ENCODE measurements at places on chromosomes 2 and 18. TPM values are rescaled to one million over a fixed set of nuclear protein-coding genes. Genes with fewer than 3 reads are reported as not detected.

DNA sequence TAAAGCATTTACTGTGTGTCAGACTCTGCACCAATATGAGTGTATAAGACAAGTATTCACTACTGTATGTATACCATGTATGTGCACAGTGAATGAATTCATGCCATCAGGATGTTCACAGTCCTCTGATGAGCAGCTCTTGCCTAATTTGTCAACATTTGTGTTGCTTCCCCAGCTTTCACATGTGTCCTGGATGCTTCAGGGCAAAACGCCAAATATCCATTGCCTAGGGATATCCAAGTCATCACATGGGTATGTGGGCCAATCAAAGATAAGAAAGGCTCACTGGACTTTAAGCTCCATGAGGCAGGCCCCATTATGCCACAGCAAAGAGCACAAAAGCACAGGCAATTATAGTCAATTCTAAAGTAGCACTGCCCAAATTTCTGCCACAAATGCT, 134.2 kb upstream of the CHAC2 start:
- H3K36me3 ChIP-seq = no peaks in the 10 kb centered on the region
- no peaks in the 10 kb centered on the region for H3K4me1 ChIP-seq
- H3K27ac ChIP-seq = no peak overlapping the region
- no peak for DNase-seq
- no peak overlapping the region for H3K4me3 ChIP-seq
- H3K27me3 ChIP-seq = no peaks in the 10 kb centered on the region

DNA sequence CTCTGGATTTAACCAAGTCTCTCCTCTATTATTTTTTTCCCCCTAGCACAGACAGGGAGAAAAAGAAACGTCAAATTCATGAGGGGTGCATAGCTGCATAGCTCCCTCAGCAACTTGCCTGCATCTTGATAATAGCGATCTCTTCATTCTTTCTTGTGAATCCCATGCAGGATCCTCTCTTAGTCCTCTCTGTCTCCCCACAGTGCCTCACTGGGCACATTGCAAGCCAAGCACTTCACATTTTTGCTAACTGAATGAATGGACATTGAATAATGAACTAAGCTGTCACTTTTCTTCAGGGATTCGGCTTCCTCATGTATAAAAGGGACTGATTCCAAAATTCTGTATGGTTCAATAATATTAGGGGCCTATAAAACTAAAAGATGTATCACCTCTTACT, 2.9 kb upstream of the EPB41L3 start:
- H3K36me3 ChIP-seq = no peaks in the 10 kb centered on the region
- H3K4me3 ChIP-seq = no peak overlapping the region
- H3K4me1 ChIP-seq = peaks cover 14% of the 10 kb centered on the region
- peaks cover 11% of the 10 kb centered on the region for H3K27me3 ChIP-seq
- DNase-seq = no peak
- no peak overlapping the region for H3K27ac ChIP-seq

- H3K36me3 ChIP-seq = no peaks in the 10 kb centered on the region
- no peak overlapping the region for H3K27ac ChIP-seq
- peaks cover 5% of the 10 kb centered on the region for H3K4me1 ChIP-seq
- no peak overlapping the region for H3K4me3 ChIP-seq
- no peaks in the 10 kb centered on the region for H3K27me3 ChIP-seq
- DNase-seq = no peak
Observed at GRCh38 chr2:44200759-44201158, 32.1 kb downstream of the PPM1B start.

GRCh38 chr18:13363359-13363758, 144.8 kb downstream of the LDLRAD4 start:
- no peaks in the 10 kb centered on the region for H3K36me3 ChIP-seq
- no peak for DNase-seq
- H3K27me3 ChIP-seq = no peaks in the 10 kb centered on the region
- no peak overlapping the region for H3K4me3 ChIP-seq
- H3K27ac ChIP-seq = no peak overlapping the region

CYS1 gene
- total RNA-seq = 1.8 TPM

DUSP2 gene
- total RNA-seq = 26.0 TPM

DNA sequence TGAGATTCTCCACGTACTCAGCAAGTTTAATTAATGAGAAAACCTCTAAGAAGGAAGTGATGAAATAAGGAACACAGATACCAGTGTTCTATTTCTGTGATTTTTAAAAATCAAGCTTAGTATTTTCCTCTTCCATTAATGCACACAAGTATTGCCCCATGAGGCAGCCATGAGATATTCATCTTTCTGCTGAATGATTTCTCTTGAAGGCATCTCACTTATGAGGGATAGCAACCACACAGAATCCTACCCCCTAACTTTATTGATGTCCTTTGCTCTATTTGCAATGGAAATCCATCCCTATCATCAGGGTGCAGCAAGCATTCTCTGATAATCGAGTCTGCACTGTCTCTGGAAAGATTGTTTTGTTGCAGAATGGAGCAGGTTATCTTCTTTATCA, 244.1 kb upstream of the NRP2 start:
- no peak for DNase-seq
- no peak overlapping the region for H3K27ac ChIP-seq
- no peaks in the 10 kb centered on the region for H3K36me3 ChIP-seq
- no peak overlapping the region for H3K4me3 ChIP-seq
- H3K4me1 ChIP-seq = no peaks in the 10 kb centered on the region
- no peaks in the 10 kb centered on the region for H3K27me3 ChIP-seq
